ENCODE measurements at places on chromosomes 7 and 10.
A peak's percentile ranks its signal among the peaks of the same experiment; 100 is the strongest.

GRCh38 chr10:112687647-112688046 lies 240.6 kb downstream of the VTI1A start:
- no peak for DNase-seq

- no peak for DNase-seq
Observed at GRCh38 chr7:71661671-71662224, 529.8 kb downstream of the GALNT17 start.

- no peak for DNase-seq
Observed at GRCh38 chr7:37438906-37439652, 9.6 kb downstream of the ELMO1 start.

DNA sequence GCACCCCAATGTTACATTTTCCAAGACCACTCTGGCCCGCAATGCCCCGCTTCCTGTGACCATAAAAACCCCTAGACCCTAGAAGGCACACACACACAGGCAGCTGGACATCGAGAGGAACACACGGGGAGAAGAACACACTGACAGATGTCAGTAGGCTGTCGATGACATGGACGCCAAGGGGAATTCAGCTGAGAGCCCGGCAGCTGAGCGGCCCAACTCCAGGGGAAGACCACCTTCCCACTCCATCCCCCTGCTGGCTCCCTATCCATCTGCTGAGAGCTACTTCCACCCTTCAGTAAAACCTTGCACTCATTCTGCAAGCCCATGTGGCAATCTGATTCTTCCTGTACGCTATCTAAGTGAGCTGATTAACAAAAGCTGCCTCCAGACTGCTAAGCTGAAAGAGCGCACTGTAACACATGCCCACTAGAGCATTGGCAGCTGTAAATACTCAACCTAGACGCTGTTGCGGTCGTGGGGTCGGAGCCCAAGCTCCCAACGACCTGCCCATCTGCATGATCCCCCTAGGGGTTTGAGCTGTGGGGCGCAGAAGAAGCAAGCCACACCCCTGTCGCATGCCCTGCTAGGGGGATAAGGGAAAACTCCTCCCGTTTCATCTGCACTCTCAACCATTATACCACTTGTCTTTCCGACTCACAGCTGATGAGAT lies 843.6 kb upstream of the POT1 start:
- DNase-seq = no peak

- no peak for DNase-seq
Observed at GRCh38 chr10:32471232-32471631, 25.3 kb downstream of the CCDC7 start.

GRCh38 chr7:148921189-148921588 lies 37.1 kb upstream of the EZH2 start:
- DNase-seq = no peak

GRCh38 chr10:26743091-26743490 lies 45.6 kb downstream of the PDSS1 start:
- no peak for DNase-seq

- DNase-seq = no peak
Observed at GRCh38 chr10:76231286-76231934, 800.0 kb downstream of the LRMDA start.

- DNase-seq = peak; percentile 29
Observed at GRCh38 chr10:120336911-120337540, 120.0 kb upstream of the PLPP4 start.

GRCh38 chr7:81604075-81604807 lies 165.6 kb downstream of the HGF start:
- DNase-seq = no peak

Measured in activated CD8-positive, alpha-beta memory T cell treated with anti-CD3 and anti-CD28 coated beads for 1 hour (primary cell).